ENCODE measurements at places on chromosomes 1 and 21. TPM values are rescaled to one million over a fixed set of nuclear protein-coding genes. Genes with fewer than 3 reads are reported as not detected.

Gene PHF13
- 6.0 TPM for polyA plus RNA-seq

Gene DNAI4
- 4.1 TPM for polyA plus RNA-seq

Gene HFM1
- polyA plus RNA-seq, result 1.2 TPM

Gene SH2D2A
- 0.32 TPM for polyA plus RNA-seq

Gene TTC24
- polyA plus RNA-seq, result not detected

Gene S100B
- 2.6 TPM for polyA plus RNA-seq

Gene OPTC
- not detected for polyA plus RNA-seq

Gene CLCA1
- polyA plus RNA-seq, result not detected

Gene OR2M3
- polyA plus RNA-seq, result not detected

Gene NES
- polyA plus RNA-seq, result 44.3 TPM

Gene GBP5
- polyA plus RNA-seq, result 0.52 TPM

Gene C1orf56
- polyA plus RNA-seq, result 12.8 TPM

Gene NPHS2
- polyA plus RNA-seq, result 446 TPM

Gene RNU1-4
- polyA plus RNA-seq, result 26.8 TPM

Gene AMY2A
- 0.26 TPM for polyA plus RNA-seq

Gene SERPINC1
- 0.82 TPM for polyA plus RNA-seq

Gene SPRR4
- polyA plus RNA-seq, result not detected

Gene SEMA6C
- 17.4 TPM for polyA plus RNA-seq

Gene USH2A
- polyA plus RNA-seq, result not detected

Gene ELAPOR1
- 0.28 TPM for polyA plus RNA-seq

Gene OPRD1
- not detected for polyA plus RNA-seq

Gene TMEM52
- polyA plus RNA-seq, result 5.1 TPM

Gene ADAMTS4
- 0.26 TPM for polyA plus RNA-seq

Gene WNT4
- polyA plus RNA-seq, result 0.45 TPM

Gene MNDA
- 2.6 TPM for polyA plus RNA-seq

Gene GJA4
- 31.9 TPM for polyA plus RNA-seq

Gene MXRA8
- polyA plus RNA-seq, result 64.7 TPM

Gene NOS1AP
- polyA plus RNA-seq, result 0.47 TPM

Gene UTS2
- polyA plus RNA-seq, result not detected

Gene C1QA
- 150 TPM for polyA plus RNA-seq

Gene CNKSR1
- polyA plus RNA-seq, result 8.8 TPM

Gene SPRR2A
- not detected for polyA plus RNA-seq

Gene KIF14
- polyA plus RNA-seq, result not detected

Gene PTPN7
- 3.5 TPM for polyA plus RNA-seq

Gene KCNH1
- polyA plus RNA-seq, result not detected
